ENCODE measurements at places on chromosomes 13 and 19.
A peak's percentile ranks its signal among the peaks of the same experiment; 100 is the strongest.

DNA sequence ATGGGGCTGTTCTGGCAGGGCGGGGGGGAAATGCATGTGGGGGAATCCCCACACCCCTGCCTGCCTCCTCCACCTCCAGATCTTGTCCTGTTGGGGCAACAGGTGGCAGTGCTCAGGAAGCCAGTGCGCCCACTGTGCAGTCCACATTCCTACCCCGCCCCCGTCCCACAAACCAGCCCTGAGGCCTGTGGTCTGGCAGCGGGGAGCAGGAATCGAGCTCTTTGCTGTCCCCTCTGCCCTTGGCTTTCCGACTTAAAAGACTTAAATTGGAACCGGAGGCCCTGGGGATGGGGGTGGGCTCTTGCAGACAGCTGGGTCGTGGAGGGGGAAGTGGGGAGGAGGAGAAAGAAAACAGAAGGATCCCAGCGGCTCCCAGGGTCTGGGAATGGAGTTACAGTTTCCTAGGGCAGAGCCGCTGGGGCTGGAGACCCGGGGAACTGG is 4.3 kb downstream of the NANOS3 start:
- DNase-seq: no peak

DNA sequence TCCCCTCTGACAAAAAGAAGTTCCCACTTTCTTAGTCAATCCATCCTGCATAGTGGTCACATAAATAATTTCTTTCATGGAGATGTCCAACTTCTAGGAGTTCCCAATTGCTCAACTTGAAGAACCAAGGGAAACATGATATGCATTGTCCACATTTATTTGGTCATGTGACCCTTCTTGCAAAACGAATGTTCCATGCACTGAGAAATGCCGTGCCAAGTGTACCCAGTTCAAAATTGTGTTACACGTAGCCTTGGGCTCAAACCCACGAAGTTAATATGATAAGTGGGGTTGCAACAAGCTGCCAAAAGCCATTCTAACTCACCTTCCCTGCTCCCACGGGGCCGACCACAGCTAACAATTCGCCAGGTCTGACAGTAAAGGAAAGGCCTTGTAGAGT is 113.1 kb downstream of the ABCC4 start:
- DNase-seq: no peak

DNA sequence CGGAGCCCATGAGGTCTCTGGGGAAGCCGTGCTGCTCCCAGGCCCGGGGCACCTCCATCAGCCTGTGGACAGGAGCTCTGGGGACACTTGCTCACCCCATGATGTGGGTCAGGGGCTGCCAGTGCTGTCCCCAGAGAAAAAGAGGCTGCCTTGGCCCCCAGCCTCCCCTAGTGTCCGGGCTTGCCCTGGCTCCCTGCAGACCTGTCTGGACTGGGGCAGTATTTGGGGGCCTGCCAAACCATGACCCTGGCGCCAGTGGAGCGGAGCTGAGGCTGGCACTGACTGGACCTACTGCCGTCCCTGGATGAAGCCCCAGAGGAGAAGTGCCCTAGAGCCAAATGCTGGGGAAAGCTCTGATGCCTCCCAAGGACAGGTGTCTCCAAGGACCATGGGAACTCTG is 30.4 kb downstream of the ELAVL1 start:
- no peak for DNase-seq

DNA sequence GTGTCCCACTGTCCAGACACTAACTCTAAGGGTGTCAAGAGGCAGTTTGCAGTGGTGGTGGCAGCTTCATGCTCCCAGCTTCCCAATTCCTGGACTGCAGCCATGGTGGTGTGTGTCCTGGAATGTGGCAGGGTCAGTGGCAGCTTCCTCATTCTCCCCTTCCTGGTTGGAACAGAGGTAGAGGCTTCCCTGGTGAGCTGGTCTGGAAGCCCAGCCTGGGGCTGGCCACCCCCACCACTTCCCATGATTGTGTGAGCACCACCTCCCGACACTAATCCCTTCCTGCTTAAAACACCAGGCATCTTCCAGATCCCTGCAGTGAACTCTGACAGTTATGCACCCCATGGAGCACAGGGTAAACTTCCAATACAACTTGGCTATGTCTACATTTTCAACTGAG is 134.9 kb downstream of the RAP2A start:
- no peak for DNase-seq

GRCh38 chr13:72005455-72005854 is 138.5 kb upstream of the DACH1 start:
- DNase-seq: no peak

DNA sequence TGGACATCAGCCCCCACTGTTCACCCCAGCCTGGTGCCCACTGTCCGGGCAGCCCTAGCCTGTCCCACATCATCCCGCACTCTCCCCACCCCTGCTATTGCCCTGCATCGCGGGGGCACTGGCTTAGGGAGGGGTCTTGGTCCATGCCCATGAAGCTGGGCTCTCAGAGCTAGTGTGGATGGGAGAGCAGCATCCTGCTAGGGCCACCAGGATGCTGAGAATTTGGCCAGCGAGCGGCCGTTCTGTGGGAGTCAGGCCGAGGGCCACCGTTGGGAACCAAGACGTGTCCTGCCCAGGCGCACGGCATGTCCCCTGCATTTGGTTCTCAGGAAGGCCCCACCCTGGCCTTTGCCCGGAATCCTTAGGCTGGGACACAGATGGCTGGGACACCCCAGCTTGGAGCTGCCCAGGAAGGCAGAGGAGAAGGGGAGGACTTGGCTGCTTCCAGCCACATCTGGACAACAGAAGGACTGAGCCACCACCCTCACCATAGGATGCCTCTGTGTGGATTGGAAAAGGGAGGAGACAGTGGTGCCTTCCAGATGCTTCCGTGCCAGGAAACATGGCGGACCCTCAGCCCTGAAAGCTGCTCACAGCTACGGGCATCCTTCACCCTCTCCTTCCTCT is 14.6 kb downstream of the ADGRE5 start:
- no peak for DNase-seq

GRCh38 chr13:106471957-106472543 is 63.4 kb downstream of the EFNB2 start:
- no peak for DNase-seq

DNA sequence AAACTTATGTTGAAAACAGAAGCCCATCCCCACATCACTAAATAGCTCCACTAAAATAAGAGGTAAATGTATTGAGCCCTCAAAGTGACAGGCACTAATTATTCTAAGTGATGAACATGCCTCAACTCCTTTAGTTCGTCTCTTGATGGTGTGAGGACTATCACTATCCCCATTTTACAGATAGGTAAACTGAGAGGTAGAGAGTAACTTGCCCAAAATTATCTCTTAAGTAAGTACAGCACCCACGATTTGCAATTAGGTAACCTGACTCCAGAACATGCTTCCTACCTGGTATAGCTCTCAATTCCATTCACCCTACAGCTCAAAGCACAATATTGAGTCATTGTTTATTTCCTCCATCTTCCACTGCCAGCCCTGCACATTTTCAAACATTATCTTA is 12.7 kb downstream of the ZAR1L start:
- DNase-seq: no peak

GRCh38 chr19:58118979-58119733 is 21.1 kb upstream of the ZSCAN18 start:
- DNase-seq: no peak

DNA sequence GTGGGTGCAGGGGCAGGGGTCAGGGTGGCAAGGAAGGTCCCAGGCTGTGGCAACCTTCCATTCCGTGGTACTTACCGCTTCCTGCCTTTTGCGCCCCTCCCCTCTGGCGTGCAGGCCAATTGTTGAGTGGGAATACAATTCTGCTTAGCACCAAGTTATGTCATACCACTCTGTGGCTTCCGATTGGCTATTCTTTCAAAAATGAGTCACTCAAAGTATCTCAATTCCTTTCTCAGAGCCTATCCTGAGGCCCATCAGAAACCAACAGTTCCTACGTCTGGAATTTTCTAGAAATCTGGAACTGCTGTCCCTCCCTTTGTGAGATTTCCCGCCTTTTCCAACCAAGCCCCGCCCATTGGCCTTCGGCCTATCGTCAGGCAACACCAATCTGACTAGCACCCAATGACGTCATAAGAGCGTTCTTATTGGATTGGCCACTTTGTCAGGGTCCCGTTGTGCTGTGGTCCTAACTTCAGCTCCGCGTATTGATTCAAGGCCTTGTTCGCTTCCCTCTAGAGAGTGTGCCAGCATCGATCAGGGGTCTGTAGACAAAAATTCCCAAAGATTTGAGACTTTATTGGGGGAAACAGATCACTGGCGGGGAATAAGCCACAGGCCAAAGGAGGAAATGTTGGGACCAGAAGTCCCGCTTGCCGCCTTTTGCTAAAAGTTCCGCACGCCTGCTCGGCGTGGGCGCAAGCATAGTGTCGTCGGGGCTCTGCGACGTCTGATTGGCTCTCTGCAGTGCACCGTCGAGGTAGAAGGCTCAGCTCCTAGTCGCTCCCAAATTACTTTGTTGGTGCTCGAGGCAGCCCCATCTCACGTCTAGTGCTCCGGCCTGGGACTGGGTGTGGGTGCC is 11.7 kb downstream of the NTN5 start:
- peak; percentile 42 for DNase-seq

GRCh38 chr19:58033741-58034476 is at the start of gene ZSCAN1:
Gene ZSCAN1, plus strand, starts transcription at chr19:58034025. Its CDS starts 3,812 bp downstream, at chr19:58037837.
- peak; percentile 1 for DNase-seq

DNA sequence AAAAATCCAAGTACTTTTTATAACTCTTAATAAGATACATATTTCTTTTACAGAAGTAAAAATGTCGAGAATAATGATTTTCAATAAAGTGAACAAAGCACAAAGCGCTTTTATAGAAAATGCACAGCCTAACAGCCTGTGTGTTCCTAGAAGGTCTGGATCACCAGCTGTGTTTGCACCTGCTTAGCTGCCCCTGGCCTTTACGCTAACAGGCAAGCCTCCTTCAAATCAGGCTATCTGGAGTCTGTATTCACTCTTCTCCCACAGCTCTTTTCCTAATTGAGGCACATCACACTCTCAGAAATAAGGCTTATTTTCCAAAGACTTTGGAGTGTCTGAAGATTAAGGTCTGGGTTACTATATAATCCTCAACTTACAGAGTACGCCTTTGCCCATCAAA is 183.1 kb downstream of the LHFPL6 start:
- no peak for DNase-seq

GRCh38 chr19:56252699-56253422 is 19.7 kb upstream of the EDDM13 start:
- DNase-seq: peak; percentile 25

DNA sequence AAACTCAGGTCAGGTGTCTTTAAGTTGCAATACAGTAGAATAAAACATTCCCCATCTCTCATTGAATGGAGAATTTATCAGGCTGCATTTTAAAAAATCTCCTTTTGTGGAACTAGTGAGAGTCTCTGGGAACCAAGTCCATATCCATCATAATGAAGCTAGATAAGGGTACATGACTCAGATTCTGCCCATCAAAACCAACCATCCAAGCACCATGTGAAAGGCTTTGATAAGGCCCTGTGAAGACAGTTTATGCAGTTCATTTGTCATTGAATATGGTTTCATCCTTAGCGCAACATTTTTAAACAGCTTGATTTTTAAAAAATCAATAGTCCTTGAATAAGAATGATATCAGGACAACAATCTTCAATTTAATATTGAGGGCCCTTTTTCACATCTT is 56.3 kb upstream of the DIAPH3 start:
- DNase-seq: no peak

- no peak for DNase-seq
Measured at GRCh38 chr13:30394751-30395191, 27.5 kb upstream of the UBE2L5 start.

- no peak for DNase-seq
Measured at GRCh38 chr13:35191883-35192282, 249.8 kb downstream of the NBEA start.

DNA sequence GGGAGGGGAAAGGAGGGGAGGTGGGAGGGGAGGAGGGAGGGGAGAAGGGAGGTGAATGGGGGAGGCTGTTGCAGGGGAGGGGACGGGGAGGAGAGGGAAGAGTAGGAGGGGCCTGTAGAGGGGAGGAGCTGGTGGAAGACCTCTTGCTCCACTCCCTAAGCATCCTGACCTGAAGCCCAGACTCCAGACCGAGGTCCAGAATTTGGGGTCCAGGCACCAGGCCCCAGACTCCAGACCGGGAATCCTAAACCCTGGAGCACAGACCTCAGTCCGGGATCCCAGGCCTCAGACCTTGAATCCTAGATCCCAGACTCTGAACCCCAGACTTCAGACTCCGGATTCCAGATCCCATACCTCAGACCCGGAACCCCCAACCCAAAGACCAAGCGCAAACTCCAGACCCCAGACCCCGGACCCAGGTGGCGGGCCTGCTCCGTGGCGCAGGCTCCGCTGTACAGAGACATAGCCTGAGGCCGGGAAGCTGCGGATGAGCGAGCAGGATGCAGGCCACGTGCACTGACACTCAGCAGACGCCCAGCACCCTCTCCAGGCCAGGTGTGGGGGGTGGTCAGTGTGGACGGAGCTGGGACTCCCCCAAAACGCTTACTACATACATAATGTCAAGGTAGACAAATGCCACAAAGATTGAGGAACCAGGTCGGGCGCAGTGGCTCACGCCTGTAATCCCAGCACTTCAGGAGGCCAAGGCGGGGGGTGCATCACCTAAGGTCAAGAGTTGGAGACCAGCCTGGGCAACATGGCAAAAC is 710 bp upstream of the BTBD2 start:
- no peak for DNase-seq

DNA sequence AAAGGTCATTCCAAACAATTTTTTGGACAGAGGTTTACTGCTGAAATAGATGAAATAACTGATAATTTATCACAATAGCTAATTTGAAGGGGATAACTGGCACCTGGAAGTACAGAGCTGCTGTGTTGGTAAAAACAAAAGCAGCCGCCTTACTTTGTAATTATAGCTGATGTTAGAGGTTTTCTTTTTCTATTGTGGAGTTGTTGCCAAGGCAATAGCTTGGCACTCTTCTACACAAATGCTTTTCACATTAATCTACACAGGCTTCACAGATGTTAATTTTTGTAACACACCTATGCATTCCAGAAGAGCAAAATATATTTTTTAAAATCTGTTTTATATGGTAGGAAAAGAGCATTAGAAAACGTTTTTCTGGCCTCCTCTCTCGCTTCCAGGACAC is 56.9 kb downstream of the LACC1 start:
- no peak for DNase-seq

GRCh38 chr19:55344444-55344843 is 4.8 kb downstream of the KMT5C start:
- no peak for DNase-seq

DNA sequence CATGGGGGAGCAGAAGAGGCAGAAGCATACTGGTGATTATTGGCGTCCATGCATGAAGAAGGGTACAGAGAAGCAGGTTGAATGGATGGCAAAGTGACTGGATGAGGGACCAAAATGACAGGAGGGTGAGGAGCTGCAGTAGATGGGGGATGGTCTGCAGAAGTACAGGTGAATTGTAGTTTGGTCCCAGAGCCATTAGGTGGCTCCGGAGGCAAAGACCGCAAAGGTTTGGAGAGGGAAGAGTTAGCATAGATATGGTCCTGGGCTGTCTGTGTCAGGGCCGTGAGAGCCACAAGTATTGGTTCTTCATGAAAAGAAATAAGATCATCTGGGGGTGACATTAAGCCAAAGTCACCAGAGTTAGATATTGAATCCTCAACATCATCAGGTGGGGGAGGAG is 59.0 kb upstream of the ZNF726 start:
- no peak for DNase-seq
